Right lung (tissue), 10 donors: ENCODE measurements at places on chromosomes 11 and 22.

- DNase-seq = peak; percentile 47
Observed at GRCh38 chr22:35582861-35583670, 34.1 kb downstream of the MB start.

- DNase-seq = no peak
Observed at GRCh38 chr11:111335549-111335948, 37.2 kb downstream of the POU2AF3 start.

GRCh38 chr11:72773696-72774095, 20.2 kb downstream of the STARD10 start:
- no peak for DNase-seq

- no peak for DNase-seq
Observed at GRCh38 chr11:116651737-116652237, 121.0 kb downstream of the BUD13 start.

DNA sequence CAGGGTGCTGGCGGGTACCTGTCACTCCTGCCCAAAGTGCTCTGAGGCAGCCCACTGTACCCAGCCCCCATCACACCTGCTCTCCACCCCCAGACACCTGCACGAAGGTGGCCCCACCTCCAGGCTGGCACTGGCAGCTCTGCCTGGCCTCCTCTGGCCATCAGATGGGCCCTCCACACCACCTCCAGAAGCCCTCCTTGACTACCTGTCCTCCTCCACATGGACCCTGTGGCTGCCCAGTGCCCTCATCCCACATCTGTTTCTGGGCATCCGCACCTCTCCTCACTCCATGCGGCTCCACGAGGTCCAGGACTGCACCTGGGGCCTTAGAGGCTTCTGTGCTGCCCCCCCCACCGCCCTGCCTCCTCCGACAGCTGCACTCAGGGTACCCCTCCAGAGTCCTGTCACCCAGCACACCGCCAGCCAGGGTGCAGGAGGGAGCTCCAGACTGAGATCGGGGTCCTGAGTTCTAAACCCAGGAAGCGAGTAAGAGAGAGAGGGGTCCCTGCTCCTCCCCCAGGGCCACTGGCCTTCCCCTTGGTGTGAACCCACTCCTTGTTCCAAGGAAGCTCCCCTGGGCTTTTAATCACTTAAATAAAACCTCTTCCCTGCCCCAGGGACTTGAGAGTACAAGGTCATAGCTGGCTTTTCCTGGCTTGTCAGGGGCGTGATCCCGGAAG, 1.7 kb downstream of the CTSD start:
- no peak for DNase-seq

DNA sequence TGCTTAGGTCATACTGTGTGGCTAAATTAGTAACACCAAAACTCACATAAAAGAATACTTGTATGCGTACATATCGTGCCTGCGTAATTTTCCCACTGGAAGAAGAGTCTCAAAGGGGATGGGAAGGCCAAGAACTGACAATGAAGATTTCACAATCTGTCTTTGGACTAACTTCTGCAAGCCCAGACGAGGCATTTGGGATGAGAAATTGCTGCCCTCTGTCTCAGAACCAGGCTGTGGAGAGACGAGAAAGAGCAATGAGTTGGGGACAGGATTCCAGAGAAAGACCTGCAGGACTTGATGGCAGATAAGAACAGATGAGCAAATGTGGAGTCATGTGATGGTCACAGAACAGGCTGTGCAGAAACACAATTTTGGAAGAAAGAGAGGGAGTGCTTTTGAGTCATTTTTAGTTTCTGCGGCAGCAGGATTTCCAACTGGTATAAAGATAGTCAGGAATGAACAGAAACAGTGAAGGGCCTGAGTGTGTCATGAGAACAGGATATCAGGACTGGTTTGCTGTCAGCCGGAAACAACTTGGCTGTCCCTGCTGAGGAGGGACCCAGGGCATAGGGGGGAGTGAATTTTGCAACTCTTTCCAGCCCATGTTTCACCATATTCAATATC, 82.7 kb upstream of the CTSC start:
- DNase-seq = no peak

- no peak for DNase-seq
Observed at GRCh38 chr11:93187290-93187689, 10.5 kb downstream of the SLC36A4 start.

GRCh38 chr11:113119966-113120736, 158.9 kb downstream of the NCAM1 start:
- no peak for DNase-seq

DNA sequence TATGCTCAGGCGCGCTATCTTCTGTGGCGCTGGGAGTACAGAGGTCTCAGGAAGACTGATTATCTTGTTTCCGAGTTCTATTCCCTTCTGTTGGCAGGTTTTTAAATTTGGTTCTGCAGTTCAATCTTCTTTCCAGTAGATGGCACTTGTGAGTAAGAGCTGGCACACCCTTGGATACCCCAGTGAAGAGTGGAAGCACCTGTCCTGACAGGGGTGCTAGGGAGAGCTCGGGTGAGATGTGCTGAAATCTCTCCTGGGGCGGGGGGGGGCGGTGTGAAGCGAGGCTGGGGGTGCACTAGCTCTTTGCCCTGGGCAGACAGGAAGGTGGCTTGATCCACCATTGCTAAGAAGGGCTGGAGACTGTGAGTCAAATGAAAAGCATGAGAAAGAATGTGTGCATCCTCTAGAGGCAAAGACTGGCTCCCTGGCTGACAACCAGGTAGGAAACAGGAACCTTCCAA, 679.9 kb upstream of the CCDC179 start:
- peak; percentile 13 for DNase-seq

GRCh38 chr11:18093959-18094358, 11.9 kb downstream of the SAAL1 start:
- no peak for DNase-seq

DNA sequence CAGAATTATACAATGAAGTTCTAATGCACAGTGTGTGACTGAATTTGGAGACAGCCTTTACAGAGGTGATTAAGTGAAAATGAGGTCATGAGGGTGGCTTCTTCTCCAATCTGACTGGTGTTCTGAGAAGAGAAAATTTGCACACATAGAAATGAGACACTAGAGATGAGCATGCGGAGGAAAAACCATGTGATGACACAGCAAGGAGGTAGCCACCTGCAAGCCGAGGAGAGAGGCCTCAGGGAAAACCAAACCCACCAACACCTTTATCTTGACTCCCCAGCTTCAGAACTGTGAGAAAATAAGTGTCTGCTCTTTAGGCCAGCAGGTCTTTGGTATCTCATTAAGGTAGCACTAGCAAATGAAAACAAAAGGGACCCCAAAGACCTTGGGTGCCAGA, 93.2 kb downstream of the GGTLC2 start:
- no peak for DNase-seq

- DNase-seq = no peak
Observed at GRCh38 chr22:49589811-49590210, 237.9 kb downstream of the BRD1 start.

GRCh38 chr11:11505190-11505589, 116.6 kb downstream of the GALNT18 start:
- DNase-seq = no peak

DNA sequence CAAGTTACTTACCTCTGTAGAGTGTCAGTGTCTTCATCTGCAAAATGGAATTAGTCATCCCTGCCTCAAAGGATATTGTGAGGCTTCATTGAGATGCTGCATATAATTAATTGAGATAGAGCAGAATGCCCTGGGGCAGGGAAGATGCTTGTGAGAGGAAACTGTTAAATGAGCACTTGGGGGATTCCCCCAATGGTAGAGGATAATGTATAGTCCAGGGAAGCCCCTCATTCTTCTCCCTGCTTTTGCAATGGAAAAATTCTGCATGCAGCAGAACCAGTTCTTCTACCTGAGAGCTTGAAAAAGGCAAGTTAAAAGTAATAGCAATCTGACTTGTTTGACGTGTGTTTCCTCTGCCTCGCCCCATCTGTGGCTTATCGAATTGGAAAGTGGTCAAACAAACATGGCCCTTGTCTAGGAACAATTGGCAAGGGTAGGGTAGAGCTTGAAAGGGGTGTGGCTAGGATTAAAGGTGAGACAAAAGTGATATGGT, 90.9 kb downstream of the NAV2 start:
- DNase-seq = no peak

GRCh38 chr11:64736654-64737053, 7.3 kb downstream of the RASGRP2 start:
- DNase-seq = no peak

DNA sequence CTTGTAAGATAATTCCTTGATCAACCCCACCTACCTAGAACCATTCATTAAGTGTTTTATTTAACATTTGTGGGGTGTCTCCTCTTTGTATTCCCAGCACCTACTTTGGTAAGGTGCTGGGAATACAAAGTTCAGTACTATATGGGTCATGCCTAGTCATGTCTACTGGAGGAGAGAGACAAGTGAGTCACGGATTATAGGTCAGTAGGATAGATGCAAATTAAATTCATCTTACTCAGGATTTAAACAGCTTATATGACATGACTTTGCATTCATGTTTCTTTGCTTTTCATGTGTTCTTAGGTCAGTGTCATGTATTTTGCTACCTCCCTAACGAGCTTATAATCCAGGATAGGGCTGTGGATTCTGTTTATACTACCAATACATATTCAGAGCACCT, 3.4 kb upstream of the FADS1 start:
- DNase-seq = no peak
